ENCODE measurements at places on chromosomes 7 and 10.

DNA sequence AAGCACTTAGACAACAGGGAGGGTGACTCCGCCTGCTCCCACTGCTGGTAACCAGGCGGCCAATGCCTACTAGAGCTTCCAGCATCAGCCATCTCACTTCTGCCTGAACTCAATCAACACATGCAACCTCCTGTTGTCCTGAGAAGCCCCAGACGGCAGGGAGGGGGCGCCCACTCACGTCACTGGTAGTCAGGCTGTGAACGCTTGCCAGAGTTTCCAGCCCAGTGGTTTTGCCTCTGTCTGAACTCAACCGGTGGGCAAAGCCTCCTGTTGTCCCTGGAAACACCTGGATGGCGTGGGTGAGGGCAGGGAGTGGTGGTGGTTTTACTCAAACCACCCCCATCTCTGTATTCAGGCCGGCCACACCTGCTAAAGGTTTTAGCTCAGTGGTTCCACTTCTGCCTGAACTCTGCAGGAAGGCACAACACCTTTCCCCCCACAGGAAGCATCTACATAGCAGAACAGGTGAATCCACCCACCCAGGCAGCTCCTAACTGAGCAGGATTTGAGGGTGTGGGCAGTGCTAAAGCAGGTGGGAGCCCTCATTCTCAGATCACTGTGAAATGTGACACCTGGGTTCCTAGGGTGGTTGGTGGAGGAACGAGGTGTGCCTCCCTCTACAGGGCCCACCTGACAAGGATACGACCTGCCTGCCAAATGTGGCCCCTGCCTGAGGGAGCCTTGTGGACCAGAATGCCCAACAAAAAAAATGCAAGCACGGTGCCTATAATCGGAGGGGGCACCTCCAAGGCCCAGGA lies 563.0 kb upstream of the SEMA3D start:
- no peak for DNase-seq

DNA sequence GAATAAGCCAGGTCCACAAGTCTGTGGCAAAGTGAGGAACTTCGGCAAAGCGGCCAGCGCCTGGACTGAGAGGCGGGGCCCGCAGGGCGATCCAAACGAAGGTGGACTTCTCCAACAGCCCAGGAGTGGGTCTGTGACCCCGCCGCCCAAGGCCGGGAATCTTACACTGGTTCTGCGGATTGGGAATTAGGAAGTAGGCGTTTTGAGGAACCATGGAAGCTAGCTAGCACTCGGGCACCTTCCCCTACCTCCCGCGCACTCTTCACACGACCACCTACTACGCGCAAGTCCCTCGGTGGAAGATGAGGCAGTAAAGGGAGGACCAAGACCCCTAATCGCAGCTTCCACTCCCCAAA lies 570 bp upstream of the ARF5 start:
- no peak for DNase-seq

DNA sequence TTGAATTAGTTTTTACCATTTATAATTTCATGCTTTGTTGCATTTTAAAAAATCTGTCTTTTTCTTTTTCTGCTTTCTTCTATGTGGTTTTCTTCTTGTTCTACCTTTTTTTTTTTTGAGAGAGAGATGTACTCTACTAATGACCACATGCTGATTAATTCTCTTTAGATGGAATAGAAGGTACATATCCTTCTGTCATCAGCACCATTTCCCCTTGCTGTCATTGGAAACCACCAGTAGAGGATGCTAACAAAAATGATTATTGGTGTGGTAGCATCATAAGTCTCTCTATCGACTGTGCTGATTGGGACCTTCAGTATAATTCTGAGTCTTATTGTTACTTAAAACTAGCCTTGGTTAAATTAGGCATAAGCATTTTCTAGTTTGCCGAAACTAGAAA lies 3.6 kb downstream of the ZEB1 start:
- DNase-seq = no peak

DNA sequence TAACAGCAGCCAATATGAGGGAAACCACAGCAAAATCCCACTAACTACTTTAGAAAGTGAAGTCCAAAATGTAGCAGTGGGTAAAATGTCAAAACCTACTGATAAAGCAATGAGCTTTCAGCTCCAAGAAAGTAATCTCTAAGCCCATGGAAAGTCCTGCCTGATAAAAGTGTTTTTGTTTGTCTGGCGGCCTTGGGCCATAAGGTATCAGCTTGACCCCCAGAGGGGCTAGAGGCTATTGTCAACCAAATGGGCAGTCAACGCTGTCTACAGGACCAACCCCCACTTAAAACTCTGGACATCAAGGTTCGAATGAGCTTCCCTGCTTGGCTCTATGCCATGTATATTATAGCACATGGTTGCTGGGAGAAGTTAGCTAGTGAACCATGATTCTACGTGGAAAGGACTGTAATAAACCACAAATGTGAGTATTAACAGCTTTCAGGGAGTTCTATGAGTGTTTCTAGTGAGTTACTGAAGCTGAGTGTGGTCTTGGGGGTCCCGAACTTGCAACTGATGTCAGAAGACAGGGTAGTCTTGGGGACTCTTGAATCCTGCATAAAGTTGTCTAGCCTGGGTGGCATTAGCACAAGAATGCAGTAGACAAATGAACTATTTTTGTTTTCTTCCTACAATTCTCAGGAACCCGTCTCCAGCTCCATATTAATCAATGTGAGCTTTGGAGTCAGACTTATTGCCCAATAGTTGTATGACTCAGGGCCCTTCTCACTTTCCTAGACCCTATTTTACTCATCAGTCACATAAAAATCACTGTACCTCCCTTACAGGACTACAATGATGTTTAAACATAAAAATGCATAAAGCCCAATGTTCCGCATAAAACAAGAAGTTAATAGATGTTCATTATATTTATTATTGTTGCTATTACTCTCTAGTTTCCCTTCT lies 164.9 kb downstream of the DGKI start:
- DNase-seq = peak; percentile 65

DNA sequence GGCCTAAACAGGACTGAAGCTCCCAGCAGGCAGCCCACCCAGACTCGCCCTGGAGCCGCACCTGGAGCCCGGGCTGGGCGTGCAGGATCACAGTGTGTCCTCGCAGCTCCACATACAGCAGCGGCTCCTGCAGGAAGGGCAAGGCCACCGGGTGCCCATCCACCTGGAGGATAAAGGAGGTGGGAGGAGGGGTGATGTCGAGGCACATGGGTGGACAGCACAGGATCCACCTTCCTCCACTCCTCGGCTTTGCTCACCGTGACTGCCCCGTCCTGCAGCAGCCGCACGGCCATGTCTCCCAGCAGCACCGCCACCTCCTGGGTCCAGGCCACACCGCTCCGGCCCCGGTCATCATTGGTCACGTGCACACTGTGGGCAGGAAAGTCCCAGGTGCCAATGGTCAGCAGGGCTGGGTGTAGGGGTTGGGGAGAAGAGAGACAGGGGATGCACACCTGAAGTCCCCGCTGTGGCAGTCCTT lies 16.8 kb downstream of the ATP6V1F start:
- DNase-seq = no peak

- DNase-seq = no peak
Measured at GRCh38 chr7:36591636-36592035, 132.7 kb downstream of the AOAH start.
